ENCODE measurements at places on chromosomes 1 and 21. TPM values are rescaled to one million over a fixed set of nuclear protein-coding genes. Genes with fewer than 3 reads are reported as not detected.

C1orf115 gene
- 31.0 TPM for total RNA-seq

OPRD1 gene
- 0.31 TPM for total RNA-seq

STUM gene
- total RNA-seq, result 24.3 TPM

ANGPTL3 gene
- not detected for total RNA-seq

- no peak for DNase-seq
These were observed 1.2 kb upstream of the CDA start for GRCh38 chr1:20587661-20588053.

- no peak for DNase-seq
These were observed 19.8 kb downstream of the KMO start for GRCh38 chr1:241551759-241552638.

DNA sequence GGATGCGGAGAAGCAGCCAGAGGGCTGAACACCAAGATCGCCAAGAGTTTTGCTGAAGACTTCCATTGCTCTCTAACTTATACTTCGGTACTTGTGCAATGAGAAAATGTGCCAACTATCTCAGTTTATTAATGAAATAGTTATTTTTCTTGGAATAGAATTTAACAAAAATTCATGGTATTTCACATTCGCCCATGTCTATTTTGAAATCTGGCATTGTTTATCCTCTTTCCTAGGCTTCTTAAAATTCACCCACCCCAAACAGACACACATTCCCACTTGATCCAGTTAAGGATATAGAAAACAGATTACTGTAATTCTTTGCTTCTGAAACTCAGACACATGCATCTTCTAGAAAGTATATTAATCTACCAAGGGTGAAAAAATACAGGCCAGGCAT is 56.3 kb upstream of the ADAMTS5 start:
- no peak for DNase-seq

- no peak for DNase-seq
These were observed 364.8 kb upstream of the SGIP1 start for GRCh38 chr1:66168948-66169671.

GRCh38 chr1:169120066-169120465 is 13.6 kb downstream of the ATP1B1 start:
- DNase-seq, result no peak

GRCh38 chr1:181190364-181191035 is 102.0 kb downstream of the IER5 start:
- no peak for DNase-seq

DNA sequence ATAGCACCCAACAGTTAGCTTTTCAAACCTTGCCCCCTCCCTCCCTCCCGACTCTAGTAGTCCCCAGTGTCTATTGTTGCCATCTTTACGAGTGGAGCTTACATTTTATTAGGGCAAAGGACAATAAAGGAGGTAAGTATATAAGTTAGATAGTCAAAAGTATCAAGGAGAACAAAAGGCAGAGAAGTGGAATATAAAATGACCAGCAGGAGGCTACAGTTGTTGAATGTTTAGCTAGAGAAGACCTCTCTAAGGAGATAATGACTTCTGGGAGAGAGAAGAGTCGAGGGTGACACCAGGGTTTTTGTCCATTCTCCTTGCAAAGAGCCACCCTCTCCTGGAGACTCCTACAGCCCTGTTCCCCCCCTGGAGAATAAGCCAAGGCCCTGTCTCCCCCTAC is 48.7 kb downstream of the SYT6 start:
- DNase-seq, result no peak
